Activated CD4-positive, alpha-beta T cell treated with anti-CD3 and anti-CD28 coated beads, Interleukin-2, amount 50 U/mL, for 1 hour (primary cell): ENCODE measurements at places on chromosomes 12 and 14.

GRCh38 chr12:4997939-4998338 lies 45.7 kb upstream of the KCNA5 start:
- DNase-seq = no peak

GRCh38 chr12:51997136-51997535 lies 9.6 kb upstream of the TAMALIN start:
- DNase-seq = no peak

DNA sequence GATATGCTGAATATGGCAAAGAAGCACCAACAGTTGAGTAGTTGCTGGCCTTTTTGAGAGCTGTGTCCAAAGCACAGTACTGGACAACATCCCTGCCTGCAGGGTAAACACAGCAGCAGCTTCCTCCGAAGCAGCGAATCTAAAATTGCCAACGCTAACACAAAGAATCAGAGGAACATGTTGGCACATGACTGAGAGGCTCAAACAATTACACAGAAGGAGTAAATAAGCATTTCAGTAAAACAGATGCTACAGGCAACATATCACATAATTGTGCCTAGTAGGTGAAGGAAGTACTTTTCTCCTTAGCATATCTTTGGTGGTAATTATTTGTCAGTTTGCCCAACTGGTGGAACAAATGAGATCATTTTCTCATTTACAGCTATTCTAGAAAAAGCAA lies 52.1 kb downstream of the KICS2 start:
- no peak for DNase-seq

GRCh38 chr14:43411841-43412240 lies 1095.2 kb downstream of the FSCB start:
- DNase-seq = no peak

GRCh38 chr14:100979780-100980179 lies 76.3 kb upstream of the RTL1 start:
- no peak for DNase-seq

DNA sequence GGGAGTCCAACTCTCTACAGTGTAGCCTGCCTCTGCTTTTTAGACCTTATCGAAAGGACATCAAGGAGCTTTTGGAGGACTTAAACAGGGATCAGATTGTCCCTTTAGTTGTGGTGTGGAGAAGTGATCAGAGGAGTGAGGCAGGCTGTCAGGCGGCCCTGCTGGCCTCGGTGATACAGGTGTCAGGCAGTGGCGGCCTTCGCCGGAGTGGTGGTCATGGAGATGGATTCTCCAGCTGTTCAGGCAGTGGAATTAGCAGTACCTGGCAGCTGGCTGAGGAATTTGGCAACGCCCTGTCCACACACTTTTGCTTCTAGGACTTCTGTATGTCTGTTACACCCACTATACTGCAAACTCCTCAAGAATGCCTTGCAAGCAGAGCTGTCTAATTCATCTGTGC lies 4.2 kb upstream of the CLMN start:
- no peak for DNase-seq

DNA sequence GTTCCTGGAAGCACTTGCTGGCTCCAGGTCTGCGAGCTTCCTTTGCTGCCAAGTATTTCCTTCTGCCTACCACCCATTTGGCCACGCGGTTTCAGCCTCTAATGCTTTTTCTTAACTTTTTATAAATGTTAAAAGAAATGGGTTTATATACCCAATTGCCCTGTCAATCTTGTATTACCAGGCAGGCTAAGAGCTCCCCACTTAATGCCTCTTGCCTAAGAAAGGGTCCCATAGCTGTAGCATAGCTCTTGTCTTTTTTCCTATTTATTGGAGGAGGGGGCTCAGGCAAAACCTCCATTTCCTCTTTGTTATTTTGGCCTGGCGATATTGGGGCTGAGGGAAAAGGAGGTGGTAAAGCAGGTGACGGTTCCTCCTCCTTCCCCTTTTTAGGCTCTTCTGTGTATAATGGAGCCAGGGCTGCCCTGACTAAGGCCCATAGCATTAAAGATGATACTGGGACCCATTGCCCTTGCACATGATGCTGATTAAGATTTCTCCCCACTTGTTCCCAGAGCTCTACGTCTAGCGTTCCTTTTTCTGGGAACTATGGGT lies 21.6 kb upstream of the BLTP3B start:
- DNase-seq = no peak

GRCh38 chr12:94074980-94075629 lies 73.3 kb upstream of the PLXNC1 start:
- DNase-seq = no peak

GRCh38 chr14:67133144-67133543 lies 56.1 kb upstream of the GARIN2 start:
- DNase-seq = no peak

GRCh38 chr12:52496590-52497071 lies 3.6 kb upstream of the KRT6A start:
- DNase-seq = no peak

DNA sequence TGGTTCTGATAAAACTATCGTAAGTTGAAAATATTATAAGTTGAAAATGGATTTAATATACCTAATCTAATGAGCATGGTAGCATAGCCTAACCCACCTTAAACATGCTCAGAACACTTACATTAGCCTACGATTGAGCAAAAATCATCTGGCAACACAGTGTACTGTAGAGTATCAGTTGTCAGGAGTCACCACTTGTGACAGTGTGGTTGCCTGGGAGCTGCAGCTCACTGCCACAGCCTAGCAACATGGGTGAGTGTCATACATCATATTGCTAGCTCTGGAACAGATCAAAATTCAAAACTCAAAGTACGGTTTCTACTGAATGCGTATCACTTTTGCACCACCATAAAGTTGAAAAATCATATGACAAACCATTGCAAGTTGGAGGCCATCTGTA lies 203.5 kb downstream of the ATXN7L3B start:
- no peak for DNase-seq

- DNase-seq = no peak
Measured at GRCh38 chr12:52268212-52268611, 6.2 kb upstream of the KRT86 start.

DNA sequence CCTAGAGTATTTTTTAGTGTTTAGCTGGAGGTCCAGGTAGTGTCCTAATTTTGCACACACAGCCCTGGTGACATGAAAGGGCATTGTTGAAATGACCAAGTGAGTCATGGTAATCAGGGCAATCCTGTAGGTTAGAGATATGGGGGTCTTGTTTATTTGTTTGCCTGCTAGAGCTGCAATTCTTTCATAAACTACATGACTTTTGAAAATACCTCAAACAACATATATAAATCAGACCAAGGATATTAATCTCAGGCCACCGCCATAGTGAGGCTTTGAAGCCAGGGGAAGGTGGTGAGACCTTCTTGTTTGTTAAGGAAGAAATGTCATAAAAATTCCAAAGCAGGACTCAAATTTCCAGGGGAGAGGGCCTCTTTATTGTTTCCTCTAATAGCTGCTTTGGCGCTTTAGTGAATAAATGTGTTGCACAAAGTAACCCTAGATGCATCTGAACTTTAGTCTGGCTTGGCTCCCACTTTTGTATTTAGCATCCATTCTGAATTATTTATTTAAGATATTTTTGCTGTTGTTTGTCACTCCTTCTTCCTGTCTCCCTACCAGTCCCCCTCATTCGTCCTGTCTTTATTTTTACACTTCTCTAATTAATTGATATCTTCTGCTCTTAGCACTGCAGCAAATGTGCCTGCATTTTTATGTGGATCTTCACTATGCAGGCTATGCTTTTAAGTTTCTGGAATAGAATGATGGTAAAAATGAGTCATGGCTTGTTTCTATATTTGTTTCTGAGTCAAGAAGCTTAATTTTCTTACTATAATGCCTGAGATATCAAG lies 430.3 kb downstream of the RAD51B start:
- DNase-seq = no peak

GRCh38 chr12:29241821-29242591 lies 92.9 kb downstream of the FAR2 start:
- no peak for DNase-seq

GRCh38 chr14:104865631-104866441 lies 768 bp downstream of the CEP170B start:
- DNase-seq = peak; percentile 20

GRCh38 chr12:50021031-50021430 lies 4.3 kb downstream of the RACGAP1 start:
- no peak for DNase-seq
